ENCODE measurements at places on chromosomes 12 and 14.
A peak's percentile ranks its signal among the peaks of the same experiment; 100 is the strongest.

- DNase-seq, result no peak
Measured at GRCh38 chr12:81303935-81304334, 226.1 kb downstream of the ACSS3 start.

DNA sequence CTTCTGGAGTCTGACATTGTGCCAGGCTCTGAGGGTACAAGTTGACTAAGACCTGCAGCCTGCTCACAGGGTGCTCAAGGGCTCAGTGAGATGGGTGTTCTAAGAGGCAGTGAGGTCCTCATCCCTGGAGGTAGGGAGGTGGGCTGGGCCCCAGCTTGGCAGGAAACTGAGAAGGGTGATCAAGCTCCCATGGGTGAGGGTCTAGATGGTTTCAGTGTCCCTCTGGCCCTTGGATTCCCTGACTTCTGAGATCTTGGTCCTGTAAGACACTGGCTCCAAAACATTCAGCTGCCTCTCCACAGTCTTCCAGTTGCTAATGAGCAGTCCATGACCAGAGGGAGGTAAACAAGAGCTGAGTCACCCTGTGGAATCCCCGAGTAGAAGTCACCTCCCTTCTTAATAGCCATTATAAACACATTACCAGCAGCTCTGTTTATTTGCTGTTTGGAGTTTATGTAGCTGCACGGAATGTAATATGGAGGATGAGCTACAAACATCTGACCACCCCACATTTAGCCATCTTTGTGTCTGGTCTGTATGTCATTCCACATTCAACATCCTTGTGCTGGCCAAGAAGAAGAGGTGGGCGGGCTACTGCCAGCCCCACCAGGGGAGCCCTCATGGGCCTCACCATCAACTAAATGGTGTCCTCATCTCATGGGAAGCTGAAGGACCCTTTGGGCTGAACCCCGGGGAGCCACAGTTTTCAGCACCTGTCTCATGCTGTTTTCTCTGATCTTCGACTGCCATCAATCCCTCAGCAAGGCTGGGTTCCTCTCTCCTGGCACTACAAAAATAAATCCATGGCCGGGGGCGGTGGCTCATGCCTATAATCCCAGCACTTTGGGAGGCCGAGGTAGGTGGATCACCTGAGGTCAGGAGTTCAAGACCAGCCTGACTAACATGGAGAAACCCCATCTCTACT lies 37.2 kb upstream of the BDKRB2 start:
- DNase-seq, result no peak

- no peak for DNase-seq
Measured at GRCh38 chr12:20040831-20041230, 327.5 kb upstream of the PDE3A start.

- DNase-seq, result no peak
Measured at GRCh38 chr14:100587086-100587762, at the start of gene BEGAIN. Gene BEGAIN (minus strand): TSS chr14:100587417. CDS start chr14:100587290, 127 bp downstream.

DNA sequence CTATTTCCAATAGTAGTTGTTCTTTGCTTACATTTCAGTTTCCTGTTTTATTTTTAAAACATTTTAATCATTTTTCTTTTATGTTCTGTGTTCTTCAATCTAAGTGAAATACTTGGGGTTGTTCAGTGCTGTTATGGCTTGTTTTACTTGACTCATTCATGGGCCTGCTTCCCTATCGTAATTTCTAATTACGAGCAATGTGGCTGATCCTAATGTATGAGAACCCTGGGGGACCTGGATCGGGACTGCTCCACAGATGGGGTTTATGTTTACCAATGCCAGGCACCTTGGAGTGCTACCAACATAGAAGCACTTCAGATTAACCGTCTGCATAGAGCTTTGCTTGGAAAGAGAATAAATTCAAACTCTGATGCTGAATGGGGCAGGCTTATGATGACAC lies 29.8 kb downstream of the TECPR2 start:
- no peak for DNase-seq

DNA sequence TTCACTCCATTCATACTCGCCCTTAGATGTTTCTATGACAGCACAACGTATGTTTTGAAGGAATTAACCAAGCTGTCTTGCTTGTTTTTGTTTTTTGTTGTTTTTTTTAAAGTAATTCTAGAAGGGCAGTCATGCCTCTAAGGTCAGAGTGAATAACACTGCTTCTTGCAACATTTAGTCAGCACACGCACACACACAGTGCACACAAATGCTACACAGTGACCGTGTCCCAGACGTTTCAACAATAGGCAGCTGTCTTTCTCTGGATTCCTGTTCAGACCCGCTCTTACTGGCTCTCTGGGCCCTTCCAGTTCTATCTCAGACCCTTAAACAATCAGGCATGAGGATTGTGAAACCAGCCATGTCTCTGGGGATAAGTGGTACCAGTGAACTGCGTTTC lies 351.0 kb upstream of the FKBP4 start:
- no peak for DNase-seq

GRCh38 chr12:70571705-70572268 lies 65.4 kb downstream of the PTPRB start:
- DNase-seq, result no peak

DNA sequence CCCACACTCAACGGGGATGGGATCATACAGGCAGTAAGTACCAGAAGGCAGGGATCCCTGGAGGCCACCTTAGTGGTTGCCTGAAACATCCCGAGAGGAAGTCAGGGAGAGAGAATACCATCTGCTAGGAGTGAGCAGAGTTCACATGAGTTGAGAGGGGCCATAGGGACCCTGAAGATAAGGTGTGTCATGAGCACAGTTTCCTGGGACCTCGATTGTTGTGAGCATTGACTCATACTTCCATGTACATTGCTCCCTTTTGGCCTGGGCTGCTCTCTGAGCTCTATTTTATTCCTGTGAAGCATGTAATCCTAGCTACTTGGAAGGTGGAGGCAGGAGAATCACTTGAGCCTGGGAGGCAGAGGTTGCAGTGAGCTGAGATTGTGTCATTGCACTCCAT lies 120.5 kb downstream of the TBC1D30 start:
- DNase-seq, result no peak

GRCh38 chr12:103652808-103653207 lies 65.7 kb downstream of the STAB2 start:
- no peak for DNase-seq

- DNase-seq, result no peak
Measured at GRCh38 chr14:96863327-96863985, 66.3 kb downstream of the VRK1 start.

- no peak for DNase-seq
Measured at GRCh38 chr12:129871991-129872972, 31.5 kb downstream of the TMEM132D start.

GRCh38 chr12:128657378-128657777 lies 166.4 kb downstream of the SLC15A4 start:
- DNase-seq, result no peak

- no peak for DNase-seq
Measured at GRCh38 chr14:77707355-77707723, 484 bp downstream of the ALKBH1 start.

DNA sequence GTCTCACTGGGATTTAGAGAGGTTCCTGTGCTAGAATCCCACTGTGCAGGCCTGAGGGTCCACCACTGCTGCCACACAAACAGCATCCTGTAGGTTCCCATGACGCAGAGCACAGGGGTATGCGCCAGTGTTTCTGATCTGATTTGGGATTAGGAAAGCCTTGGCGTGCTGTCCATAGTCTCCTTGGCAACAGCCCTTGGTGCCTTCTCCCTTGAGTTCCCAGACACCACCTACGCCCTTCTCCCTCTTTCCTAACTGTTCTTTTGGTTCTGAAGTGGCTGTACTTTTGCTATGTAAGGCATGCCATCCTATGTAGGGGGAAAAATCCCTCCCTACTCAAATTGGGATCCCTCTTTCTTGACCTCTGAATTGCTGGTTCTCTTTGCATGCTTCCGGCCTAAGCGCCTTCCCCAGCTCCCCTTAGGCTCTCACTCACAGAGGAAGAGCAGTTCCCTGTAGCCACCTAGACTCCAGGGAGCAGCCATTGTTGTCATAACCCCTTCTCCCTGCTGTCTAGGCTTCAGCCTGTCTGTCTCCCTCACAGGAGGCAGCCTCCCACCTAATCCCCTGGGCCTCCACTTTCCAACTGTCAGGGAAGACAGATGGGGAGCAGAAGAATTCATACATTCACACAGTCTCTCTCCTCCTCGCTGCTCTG lies 14.8 kb upstream of the RIC8B start:
- no peak for DNase-seq

DNA sequence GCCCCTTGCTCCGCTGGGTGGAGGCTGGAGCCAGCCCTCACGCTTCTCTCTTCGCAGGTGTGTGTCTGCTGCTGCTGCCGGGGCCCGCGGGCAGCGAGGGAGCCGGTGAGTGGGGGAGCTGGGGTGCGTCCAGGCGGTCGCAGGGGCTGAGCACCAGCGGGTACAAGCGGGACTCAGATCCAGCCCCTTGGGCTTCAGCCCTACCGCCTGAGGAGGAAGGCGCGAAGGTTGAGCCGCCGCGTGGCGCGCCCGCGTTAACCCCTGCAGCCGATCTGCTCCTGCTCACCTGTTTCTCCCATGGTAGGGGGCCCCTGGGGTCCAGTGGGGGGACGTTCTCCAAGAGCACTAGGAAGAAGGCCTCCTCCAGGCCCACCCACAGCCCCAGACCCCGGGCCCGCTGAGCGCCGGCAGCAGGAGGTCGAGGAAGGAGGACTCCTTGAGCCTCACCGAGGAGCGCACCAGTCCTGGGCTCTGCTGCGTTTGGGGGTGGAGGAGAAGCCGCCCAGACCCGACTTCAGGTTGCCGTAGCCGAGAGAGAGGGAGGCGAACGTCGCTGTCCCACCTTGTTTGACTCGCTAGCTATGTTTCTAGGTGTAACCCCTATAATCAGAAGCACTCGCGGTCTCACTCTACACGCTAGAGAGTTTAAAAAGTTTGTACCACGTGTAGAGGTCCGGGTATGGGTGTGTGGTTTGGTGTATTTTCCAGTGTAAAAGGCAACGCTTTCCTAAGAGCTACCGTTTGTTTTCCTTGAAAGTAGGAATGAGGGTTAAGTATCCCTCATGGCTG lies 834 bp downstream of the COCH start:
- DNase-seq, result no peak

- no peak for DNase-seq
Measured at GRCh38 chr12:104689635-104690034, 232.9 kb downstream of the CHST11 start.

DNA sequence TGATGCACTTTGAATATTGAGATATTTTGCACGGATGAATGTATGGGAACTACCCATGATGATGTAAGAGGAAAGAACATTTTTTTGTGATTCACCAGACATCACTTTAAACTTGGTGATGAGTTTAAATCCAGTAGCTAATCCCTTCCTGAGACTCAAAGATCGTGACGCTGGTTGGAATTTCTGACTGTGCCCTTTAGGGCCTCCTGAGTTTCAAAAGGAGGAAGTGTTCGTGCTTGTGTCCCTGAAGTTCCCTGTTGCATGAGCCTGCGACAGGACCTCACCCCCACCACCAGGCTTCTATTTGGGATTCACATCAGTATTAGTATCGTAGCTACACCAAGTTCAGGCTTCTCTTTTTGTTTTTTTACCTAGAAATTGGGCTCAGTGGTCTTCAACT lies 18.6 kb upstream of the RIN3 start:
- DNase-seq, result no peak

DNA sequence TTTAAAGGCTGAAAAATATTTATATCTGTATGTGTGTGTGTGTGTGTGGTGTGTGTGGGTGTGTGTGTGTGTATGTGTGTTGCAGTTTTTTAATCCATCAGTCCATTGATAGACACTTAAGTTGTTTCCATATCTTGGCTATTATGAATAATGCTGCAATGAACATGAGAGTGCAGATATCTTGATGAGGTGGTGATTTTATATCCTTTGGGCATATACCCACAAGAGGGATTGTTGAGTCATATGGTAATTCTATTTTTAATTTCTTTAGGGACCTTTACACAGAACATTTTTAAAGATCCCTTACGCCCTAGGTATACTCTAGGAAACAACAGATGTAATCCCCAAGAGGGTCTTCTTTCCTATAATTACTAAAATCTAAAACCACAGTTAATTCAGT lies 154.5 kb upstream of the CLEC14A start:
- no peak for DNase-seq

DNA sequence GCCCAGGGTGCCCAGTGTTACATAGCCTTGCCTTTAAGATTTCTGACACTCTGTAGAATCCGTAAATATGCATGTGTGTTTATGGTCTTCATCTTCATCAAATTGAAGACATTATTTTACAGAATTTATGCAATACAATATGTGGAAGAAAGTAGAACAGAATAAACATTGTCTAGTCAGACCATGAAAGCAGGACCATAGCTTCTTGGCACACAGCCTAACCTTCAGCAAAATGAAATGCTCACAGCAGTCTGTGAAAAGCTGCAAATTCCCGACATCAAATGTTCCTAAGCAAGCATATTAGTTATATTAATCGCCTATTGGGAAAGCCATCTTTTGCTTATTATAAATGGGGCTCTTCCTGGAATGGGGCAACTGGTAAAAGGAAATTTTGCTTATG lies 111.3 kb upstream of the GARIN2 start:
- DNase-seq, result no peak

DNA sequence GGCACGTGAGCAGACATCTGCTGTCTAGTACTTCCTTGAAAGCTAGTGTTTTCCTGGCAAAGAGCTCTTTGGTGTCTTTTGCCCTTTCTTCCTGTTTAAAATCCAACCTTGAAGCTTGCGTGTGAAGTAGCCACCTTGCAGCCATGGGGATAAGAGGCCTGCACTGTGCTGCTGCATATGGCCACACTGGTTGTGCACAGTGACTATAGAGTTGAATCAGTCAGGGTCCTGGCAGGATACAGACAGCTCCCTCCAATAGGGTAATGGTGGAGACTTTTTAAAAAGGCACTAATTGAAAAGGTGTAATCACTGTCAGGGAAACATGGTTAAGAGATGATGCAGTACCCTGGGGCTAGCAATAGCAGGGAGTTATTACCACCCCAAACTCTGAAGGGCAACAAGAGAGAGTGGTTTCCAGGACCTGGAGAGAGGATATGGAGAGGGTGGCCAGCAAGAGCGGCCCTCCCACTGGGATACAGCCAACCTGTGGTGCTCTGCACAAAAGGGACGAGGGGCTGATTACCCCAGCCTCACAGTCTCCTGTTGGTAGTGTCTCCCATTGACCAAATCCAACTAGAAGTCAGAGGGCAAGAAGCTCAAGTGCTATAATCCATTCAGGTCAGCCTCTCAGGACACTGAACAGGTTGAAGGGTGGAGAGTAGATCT lies 4.8 kb upstream of the GLT8D2 start:
- DNase-seq, result no peak

GRCh38 chr14:22598896-22599244 lies 770 bp downstream of the ABHD4 start:
- DNase-seq, result peak; percentile 5

All from activated gamma-delta T cell treated with Interleukin-2 at 50 U/mL for 16 hours (primary cell).